ENCODE measurements at places on chromosomes 16 and 17.

DNA sequence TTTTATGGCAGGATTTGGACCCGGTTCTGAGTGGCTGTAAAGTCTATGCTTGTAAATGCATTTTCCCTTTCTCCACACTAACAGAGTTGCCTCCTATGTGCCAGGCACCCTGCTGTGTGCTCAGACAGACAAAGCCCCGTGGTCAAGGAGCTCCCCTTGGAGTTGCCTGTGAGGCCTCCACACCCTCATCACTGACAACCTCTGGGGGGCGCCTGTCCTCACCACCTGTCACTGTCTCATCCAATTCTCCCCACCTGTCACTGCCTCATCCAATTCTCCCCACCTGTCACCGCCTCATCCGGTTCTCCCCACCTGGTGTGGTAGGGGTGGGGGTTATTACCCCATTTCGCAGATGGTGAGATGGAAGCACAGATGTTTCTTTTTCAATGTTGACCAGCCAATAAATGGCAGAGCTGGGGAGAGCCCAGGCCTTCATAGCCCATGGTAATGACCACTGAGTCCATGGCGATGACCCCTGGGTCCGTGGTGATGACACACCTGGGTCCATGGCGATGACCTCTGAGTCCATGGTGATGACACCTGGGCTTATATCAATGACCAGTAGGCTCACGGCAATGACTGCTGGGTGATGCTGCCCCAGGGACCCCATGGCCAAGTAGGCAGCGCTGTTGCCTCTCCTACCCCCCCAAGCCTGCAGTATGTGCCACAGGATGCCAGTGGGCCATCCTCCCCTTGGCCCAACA lies 150.1 kb downstream of the IRF8 start:
- no peak for DNase-seq

DNA sequence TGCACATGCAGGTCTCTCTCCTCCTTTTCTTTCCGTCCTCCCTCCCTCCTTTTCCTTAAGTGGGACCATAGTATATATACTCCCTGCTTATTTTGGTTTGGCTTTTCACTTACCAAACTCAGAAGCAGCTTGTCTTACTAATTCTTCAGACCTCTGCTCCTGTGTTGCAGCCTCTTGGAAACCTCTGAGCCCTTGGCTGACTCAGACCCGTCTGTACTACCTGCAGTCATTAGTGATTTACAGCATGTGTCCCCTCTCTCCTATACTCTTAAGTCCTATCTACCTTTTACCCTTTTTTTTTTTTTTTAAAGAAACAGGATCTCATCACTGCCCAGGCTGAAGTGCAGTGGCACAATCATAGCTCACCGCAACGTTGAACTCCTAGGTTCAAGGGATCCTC lies 207.0 kb downstream of the STX8 start:
- DNase-seq: no peak

GRCh38 chr17:2232244-2232638 lies 71.3 kb downstream of the SMG6 start:
- DNase-seq: no peak

DNA sequence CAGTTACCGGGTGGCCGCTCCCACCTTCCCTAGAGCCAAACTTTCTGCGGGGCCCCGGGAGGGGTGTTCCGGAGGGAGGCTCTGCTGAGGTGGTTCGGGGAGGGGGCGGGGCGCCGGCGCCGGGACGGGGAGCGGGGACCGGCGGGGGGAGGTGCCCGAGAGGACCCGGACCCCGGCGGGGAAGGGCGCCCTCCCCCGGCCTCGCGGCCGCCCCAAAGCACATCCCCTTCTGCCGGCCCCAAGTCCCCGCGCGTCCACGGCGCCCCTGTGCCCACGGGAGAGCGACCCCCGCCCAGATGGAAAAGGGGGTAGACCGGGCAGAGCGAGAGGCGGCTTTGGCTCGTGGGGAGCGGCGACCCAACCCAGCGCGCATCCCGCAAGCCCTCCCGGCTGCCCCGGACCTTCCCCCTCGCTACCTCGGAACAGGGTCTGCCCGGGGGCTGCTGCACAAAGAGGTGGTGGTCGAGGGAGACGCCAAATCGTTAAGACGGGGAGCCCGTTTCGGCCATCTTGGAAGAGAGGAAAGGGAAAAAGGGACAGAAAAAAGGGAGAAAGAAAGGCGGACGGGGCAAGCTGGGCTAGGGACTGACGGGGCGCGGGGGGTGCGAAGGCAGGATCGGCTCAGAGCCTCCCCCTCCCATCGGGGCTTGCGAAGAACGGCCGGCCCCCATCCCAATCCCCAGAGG lies 530 bp downstream of the PCGF2 start:
- DNase-seq: no peak

- DNase-seq: no peak
Measured at GRCh38 chr17:32757963-32758362, 119.0 kb downstream of the MYO1D start.

DNA sequence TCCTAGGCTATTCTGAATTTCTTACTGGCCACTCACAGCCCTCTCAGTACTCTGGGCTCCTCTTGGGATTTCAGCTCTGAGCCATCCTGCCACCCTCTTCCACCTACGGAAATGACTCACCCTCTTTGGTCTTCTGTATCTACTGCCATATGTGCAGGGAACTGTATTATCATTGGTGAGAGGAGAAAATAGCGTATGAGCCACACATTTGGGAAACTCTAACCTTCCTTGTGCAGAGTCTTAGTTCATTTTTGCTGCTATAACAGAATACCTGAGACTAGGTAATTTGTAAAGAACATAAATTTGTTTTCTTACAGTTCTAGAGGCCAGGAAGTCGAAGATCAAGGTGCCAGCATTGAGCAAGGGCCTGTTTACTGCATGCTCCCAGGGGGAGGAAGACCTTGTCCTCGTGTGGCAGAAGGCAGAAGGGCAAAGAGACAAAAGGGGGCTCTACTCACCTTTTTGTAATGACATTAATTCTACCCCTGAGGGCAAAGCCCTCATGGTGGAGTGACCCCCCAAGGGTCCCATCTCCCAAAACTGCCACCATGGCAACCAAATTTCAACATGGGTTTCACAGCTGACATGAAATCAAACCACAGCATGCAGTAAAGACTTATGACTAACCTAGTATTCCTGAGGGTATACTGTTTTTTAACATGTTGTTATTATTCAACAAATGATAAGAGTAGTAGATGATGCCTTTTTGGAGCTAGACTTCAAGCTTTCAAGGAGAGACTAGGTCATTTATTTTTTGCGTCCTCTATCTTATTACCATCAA lies 191.8 kb downstream of the PRKCA start:
- no peak for DNase-seq

- peak; percentile 75 for DNase-seq
Measured at GRCh38 chr16:72124761-72125634, 31.4 kb downstream of the DHX38 start.

DNA sequence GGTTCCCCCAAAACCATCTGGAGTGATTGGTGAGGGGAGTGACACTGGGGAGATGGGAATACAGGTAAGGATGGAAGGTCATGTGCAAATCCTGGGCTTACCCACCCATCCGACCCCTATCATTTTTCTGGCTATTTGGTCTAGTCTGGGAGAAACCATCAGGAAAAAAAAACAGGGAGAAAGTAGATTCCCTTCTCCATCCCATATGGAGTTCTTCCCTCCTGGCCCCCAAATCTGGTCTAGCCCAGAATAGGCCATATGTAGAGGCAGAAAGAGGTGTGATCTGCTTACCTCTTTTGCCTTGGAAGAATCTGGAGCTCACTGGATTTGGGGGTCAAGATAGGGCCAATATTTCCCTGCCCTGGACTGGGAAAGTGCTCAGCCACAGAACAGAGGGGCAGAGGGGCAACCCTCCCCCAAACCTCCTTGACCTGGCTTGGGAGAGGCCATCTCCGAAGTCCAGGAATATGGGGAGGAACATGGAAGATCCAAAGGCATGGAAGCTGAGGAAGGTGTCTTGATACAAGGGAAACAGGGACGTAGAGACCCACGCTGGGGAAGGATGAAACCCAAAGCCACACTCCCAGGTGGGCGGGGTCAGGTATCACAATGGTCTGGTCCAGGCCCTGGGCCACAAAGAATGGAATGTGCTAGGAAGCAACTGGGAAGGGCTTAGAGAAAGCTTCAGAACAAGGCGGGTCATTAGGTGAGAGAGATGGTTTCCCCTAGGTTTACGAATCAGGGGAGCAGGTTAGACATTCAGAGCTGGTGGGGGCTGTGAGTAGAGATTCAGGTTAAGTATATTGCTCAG lies 16.2 kb downstream of the CHRNB1 start:
- DNase-seq: no peak

GRCh38 chr17:6712854-6713129 lies 377 bp downstream of the SLC13A5 start:
- DNase-seq: no peak

GRCh38 chr16:52076332-52076731 lies 470.6 kb downstream of the TOX3 start:
- no peak for DNase-seq

DNA sequence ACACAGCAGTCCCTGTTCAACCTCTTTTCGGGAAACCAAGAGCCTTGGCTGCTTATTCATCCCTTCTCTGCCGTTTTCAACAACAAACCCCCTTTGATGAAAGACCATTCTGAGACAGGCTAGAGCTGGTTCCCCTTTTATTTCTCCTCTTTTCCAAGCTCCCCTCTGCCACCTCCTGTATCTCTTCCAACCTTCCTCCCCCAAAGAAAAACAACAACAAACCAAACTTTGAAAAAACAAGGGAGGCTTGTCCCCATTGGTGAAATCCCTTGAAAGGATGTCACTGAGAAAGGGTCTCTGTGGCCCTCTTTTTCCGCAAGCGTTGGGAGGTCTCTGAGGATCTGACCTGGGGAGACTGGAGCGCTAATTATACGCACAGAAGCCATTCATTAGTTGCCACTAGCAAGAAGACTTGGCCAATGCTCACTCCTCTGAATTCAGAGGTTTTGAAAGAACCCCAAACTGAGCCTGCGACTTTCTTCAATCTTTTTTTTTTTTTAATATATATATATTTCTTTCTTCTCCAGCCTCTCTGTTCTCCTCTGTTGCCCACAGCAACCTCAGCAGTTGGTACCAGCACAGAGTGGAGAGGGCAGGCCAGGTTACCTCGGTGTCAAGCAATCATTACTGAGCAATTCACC lies 101.4 kb downstream of the PITPNC1 start:
- DNase-seq: no peak

GRCh38 chr17:20952183-20952582 lies 90.6 kb downstream of the USP22 start:
- DNase-seq: no peak
